ENCODE measurements at places on chromosomes 2 and 18.

DNA sequence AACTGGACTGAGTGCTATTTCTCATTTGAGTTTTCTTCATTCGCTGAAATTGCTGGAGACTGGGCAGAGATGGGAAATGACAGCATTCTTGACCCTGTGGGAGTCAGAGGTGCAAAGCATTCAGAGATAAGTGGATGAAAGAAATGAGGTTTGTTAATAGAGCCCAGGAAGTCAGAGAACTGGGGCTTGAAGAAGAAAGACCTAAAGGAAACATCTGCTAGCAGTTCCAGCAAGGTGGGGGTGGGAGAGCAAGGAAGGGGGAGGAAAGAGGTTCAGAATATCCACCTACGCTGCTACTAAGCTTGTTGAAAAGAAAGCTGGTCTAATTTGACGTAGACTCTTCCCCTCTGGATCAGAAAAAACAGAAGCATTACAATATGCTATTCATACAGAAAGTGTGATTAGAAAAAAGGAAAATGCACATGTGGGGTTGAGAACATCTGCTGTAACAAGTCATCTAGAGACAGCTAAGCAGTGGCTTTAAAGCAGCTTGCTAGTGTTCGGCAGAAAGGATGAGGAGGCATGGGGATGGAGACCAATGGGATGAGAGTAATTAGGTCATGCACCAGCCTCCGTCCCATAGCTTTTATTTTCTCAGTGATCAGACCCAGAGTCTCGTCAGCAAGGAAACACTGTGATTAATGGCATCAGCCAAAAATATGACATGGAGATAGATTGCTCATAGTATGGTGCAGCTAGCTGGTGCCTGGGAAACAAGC lies 29.7 kb downstream of the NAB1 start:
- peak; percentile 52 for DNase-seq

DNA sequence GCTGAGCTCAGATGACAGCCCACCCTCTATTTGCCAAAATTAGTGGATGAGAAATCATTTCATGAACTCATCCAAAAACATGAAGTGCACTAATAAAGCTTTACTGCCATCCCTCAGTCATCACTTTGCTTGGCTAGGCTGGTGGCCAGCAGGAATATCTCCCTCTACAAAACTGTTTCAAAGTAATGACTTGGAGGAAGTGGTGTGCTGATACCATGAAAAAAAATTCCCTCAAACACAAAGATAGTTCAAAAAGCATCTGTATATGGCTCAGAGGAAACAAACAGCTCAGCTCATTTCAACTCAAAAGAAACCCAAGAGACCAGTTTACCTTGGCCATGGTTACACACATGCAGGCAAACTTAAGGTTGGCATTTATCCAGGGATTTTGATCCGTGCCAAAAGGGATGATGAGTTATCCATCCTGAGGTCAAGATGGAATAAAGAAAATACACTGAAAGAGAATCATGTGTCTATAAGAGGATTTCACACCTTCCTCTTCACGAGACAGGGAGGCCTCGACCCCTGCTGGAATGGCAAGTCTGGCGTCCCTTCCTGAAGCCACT lies 18.4 kb upstream of the WIPF1 start:
- no peak for DNase-seq

DNA sequence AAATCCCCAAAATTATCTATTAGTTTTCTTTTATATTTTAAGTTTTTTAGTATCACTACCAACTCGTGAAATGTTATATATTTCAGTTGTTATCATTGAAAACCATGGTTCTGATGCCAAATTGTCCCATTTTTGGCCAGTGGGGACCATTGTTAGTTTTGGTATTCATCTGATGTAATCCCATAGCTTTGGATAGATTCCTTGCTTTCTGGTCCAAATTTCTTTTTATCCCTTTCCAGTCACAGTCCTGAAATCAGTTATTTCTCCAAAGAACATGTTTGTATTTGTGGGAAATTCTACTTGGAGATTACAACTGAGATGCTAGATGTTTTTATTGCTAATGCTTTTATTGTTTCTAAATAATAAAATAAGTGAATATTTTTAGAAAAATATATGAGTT lies 976.8 kb upstream of the CRIM1 start:
- DNase-seq = no peak

- DNase-seq = peak; percentile 40
Measured at GRCh38 chr18:36396190-36396589, 98.7 kb downstream of the FHOD3 start.

GRCh38 chr2:121248766-121249343 lies 36.1 kb downstream of the TFCP2L1 start:
- no peak for DNase-seq

DNA sequence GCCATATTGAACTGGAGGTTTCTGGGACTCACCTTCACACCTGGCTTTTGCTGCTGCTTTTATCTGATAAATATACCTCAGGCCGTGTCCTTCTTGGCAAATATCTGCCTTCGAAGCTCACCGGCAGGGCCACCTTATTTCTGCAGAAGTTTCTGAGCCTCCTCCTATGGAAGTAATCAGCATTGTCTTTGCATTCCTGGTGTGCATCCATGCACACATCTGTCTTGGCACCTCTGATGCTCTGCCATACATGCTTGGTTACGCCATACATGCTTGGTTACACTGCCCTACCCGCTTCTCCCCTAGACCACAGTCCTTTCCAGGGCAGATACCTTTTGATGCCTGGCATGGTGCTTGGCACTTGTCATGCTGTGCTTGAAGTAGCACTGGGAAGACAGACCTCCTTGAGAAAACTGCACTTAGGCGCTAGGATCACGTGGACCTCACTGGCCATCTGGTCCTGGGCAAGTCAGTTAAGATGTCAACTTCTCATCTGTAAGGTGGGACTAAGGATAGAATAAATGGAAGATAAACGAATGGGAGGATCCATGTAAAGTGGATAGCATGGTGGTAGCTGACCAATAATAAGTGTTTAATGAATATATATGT lies 66.8 kb downstream of the ZNF236 start:
- DNase-seq = no peak

- DNase-seq = no peak
Measured at GRCh38 chr2:22579341-22579740, 805.6 kb upstream of the KLHL29 start.

- DNase-seq = no peak
Measured at GRCh38 chr2:232396683-232397082, 10.0 kb upstream of the ALPG start.

DNA sequence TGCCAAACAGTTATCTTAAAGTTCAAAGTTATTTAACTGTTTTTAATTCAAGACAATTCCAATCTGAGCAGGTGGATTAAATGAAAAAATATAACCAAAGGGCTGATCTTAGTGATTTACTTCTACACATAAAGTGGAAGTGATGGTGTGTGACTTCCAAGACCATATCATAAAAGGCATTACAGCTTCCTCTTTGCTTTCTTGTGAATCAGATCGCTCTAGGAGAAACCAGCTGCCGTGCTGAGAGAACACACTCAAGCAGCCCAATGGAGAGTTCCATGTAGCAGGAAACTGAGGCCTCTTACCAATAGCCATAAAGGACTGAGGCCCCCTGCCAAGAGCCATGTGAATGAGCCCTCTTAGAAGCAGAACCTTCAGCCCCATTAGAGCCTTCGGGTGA lies 197.4 kb downstream of the NBAS start:
- no peak for DNase-seq

- no peak for DNase-seq
Measured at GRCh38 chr2:146697307-146697706, 1147.5 kb upstream of the ACVR2A start.

GRCh38 chr2:177073611-177074010 lies 139.0 kb upstream of the HNRNPA3 start:
- no peak for DNase-seq
